ENCODE measurements at places on chromosomes 7 and 10.
A peak's percentile ranks its signal among the peaks of the same experiment; 100 is the strongest.

DNA sequence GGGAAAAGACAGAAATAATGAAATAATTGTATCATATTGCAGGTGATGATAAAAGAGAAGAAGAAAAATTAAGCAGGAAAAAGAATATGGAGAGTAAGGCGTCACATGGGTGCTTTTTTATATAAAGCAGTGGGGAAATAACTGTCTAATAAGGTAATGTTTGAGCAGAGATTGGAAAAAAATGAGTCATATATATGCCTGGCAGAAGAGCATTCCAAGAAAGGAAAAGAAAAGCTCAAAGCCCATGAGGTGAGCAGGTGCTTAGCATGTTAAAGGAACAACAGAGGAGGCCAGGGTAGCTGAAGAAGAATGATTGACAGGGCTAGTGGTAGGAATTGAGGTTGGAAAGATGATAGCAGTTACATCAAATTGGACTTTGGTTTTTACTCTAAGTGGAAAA lies 739.5 kb downstream of the SORCS1 start:
- DNase-seq: no peak

DNA sequence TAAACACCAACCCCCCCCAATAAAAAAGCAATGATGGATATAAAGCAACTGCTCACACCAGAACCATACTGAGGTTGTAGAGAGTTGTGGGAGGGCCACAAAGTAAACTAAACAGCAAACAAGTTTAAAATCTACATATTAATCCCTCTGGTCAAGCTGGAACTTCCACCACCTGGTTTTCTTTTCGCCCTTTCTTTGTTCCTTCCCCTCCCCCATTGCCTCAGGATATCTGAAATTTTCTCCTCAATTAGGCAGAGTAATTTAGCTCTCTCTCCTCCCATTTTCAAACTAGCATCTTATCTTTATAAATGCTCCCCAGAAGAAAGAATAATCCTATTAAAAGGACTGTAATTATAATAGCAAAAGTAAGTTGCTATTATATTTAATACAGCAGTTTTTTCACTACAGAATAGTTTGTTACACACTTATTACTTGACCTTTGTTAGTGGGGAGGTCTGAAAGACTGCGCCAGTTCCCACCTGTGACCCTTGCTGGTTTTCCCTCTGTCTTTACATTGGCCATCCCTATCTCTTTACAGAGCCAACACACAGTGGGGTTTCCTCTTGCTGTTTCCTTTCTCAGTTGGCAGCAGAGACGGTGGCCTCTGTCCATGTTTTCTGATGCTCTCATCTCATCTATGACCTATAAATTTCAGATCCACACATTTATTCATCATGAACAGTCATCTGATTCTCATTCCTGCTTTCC lies 235.4 kb downstream of the RNLS start:
- DNase-seq: peak; percentile 7

DNA sequence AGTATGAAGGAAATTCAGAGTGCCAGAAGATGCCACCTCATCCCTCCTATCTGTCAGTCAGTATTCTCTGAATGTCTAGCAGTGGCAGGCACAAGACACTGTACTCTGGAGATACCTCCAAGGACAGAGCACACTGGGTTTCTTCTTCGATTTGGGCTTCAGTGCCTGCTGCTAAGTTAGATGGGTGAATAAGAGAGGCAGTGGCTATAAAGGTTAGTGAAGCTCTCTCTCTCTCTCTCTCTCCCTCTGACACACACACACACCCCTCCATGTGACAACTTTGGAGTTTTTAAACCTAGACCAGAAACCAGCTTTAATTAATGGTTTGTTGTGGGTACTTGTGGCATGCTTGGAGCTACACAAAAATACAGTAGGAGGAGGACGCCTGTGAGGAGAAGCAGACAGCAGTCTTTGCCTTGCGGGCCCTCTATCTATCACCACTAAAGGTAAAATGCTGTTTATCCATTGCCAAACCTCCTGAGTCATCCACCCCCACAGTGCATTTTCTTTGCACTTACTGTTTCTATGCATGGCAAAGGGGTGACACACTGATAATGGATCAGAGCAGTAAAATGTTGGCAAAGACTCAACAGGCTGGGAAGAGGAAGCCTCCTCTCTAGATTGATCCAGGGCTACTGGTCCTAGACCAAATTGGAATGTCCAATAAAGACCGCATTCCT lies 102.5 kb downstream of the TRIL start:
- DNase-seq: no peak

GRCh38 chr10:11448545-11449244 lies 162.8 kb downstream of the USP6NL start:
- no peak for DNase-seq

DNA sequence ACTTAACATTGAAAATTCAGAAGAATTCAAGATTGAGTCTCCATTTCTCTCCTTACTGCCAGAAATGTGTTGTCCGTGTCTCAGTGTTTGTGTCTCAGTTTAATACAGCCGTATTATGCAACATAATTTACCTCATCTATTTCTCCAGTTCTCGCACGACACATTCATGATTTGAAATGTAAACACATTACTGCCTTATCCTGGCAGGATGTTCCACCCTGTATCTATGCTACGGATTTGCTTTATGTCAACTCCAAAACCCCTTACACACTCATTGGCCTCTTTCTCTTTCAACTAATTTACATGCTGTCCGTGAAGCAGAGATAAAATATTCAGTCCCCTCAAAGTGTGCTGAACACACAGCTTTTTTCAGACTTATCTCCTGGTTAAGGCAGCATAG lies 653.7 kb upstream of the SEMA3D start:
- no peak for DNase-seq

DNA sequence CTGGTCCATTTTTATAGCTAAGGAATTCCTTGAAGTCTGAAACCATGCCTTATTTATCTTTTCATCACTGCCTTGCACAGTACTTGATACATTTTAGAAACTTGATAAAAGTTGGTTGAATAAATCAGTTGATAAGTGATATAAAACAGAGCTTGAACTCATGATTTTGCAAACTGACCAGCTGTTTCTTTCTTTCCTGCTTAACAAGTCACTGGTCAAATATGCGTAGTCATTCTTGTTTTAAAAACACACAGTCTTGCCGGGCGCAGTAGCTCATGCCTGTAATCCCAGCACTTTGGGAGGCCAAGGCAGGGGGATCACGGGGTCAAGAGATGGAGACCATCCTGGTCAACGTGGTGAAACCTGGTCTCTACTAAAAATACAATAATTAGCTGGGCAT lies 6.3 kb downstream of the TPST1 start:
- no peak for DNase-seq

DNA sequence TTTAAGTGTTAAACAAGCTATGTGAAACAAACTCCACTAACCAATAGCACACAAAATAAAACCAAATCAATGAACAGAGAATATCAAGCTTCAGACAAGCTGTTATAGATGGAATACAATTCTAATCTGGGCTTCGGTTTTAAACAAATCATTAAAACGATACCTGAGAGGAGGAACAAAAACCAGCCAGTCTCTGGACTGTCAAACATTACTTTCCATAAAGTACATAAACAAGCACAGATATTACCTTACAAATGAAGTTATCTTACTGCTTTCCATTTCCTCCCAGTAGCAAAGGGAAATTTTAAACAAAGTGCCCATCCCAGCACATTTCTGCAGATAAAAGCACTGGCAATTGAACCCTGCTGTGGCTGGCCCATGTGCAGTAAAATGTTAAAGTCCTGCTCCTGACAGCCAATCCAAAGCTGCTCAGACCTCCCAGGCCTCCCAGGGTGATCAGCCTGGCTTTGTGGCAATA lies 128.0 kb downstream of the NRCAM start:
- DNase-seq: no peak

GRCh38 chr7:118858651-118859149 lies 634.2 kb downstream of the ANKRD7 start:
- DNase-seq: no peak

- DNase-seq: peak; percentile 23
Measured at GRCh38 chr10:88851706-88852105, at the start of gene ANKRD22. ANKRD22 (minus strand) TSS chr10:88851844; CDS start chr10:88851607, 237 bp downstream.

DNA sequence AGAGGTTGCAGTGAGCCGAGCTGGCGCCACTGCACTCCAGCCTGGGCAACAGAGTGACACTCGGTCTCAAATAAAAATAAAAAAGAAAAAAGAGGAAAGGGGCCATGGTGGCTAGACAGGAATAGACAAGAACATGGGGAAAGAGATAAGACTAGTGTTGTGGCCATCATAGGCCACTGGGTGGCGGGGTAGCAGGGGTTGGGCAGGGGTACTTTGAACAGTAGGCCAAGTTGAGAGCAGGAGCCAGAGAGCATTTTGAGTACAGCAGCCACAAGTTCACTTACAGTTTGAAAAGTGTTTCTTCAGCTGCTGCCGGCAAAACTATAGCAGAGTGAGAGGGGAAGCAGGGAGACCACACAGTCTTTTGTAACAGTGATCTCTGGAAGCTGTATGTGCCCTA lies 656.0 kb downstream of the CNTNAP2 start:
- no peak for DNase-seq

- no peak for DNase-seq
Measured at GRCh38 chr7:133081119-133081598, 731 bp downstream of the CHCHD3 start.

GRCh38 chr7:55521917-55522902 lies 50.1 kb downstream of the VOPP1 start:
- DNase-seq: no peak

DNA sequence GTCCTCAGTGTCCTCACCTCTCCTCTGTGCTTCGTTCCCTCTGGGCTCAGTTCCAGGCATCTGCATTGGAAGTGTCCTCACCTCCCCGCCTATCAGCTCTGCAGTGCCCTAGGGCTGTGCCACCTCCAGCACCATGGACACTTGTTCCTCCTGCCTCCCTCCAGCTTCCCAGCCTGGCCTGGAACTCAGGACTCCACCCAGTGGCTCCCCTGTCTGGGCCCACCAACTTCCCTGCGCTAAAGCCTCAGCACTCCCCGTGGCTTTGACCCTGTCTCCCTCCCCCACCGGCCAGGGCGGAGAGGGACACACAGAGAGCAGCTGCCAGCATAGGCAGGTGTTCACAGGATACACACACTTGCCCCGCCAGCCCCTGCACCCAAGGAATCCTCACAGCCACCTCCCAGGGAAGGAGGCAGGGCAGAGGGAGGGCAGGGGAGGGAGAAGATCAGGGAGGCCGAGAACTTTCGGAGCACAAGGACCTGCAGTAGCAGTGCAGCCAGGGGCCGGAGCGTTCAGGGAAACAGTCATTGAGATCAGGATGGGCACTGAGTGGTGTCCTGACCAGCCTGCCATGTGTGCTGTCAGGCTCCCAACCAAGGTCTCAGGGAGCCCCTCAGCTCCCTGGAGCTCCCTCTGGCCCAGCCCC lies 31.3 kb downstream of the ANXA8 start:
- no peak for DNase-seq

- DNase-seq: no peak
Measured at GRCh38 chr10:21509341-21510240, 15.9 kb downstream of the SKIDA1 start.

DNA sequence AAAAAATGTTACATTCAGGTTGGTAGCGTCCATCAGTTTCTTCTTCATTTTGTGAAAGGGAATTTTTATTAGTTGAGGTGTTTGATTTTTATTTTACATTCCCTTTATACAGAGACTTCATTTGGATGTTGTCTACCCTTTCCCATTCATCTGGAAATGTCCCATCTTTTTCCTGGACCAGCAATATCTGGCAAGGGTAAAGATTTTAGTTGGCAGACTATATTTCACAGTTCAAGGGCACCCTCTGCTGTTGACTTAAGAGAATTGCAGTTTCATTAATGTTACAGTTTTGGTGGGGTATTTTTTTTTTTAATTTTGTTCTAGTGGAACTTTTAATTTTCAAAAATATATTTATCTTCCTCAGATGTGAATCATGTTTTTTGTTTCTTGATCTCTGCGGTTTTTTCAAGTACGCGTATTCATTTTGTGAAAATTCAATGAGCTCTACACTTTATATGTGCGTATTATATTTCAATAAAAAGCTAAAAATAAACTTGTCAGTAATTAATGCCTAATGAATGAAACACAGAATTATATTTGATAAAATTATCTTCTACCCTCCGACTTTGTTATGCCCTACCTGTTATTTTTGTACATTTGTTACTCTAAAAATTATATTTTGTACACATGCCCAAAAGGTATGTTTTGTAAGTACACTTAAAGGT lies 97.9 kb upstream of the KLF14 start:
- no peak for DNase-seq

DNA sequence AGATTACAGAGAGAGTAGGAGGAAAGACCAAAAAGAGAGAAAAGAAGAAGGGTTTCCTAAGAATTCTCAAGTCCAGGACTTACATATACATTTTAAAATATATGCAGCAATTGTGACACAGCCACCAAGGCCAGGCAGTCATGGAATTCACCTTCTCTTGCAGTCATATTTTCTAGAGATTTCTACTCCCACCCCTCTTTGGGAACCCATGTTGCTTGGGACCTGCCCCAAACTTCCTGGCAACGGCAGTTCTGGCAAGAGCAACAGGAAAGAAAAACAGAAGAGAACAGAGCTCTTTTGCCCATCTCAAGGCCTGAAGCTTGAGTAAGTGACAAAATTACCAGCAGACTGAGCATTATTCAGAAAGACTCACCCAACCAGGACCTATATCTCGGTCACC lies 128.3 kb upstream of the ASAH2 start:
- no peak for DNase-seq

DNA sequence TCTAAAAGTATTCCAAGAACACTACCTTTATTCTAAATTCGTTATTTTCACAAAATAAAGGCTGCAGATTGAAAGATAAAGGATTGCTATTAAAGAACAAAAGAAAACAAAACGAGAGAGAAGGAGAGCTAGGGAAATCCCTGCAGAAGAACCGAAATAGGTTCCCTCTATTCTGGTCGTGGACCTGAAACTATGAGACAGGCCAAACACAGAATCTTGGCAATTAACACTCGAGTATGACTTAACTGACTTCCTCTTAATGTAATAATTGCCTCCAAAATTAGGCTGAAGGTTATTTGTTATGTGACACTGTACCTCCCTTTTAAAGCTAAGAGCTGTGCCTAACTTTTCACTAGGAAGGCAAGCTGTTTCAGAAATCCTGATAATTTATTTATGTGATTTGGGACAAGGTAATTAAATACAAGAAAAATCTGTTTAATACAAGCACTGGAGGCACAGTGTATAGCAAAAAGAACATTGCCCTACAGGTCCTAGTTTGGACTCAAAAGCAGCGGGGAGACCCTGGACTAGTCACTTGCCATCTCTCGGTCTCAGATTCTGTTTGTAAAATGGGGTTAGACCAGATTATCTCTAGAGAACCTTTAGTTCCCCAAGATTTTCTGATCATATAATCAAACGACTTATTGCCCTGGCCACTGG lies 11.6 kb downstream of the NAMPT start:
- no peak for DNase-seq

GRCh38 chr7:18393465-18394118 lies 102.0 kb upstream of the HDAC9 start:
- DNase-seq: no peak

DNA sequence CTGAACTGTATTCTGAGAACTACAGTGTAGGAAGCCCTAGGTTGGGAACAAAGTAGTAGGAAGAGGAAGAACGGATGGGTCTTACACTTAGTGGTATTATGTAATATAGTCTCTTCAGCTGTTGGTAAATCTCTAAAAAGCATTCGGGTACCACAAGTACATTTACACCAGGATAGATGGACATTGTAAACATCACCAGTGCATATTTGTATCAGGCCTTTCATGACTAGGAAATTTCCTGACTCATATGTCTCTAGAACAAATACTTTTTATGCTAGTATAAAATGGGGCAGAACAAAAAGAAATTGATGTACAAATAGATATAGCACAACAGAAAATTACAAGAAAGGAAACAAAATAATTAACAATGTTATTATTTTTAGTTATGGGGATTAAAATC lies 21.5 kb upstream of the OR6B1 start:
- DNase-seq: no peak
